ENCODE measurements at places on chromosomes 13 and 19.

GRCh38 chr19:46025835-46026234, 3.0 kb upstream of the PGLYRP1 start:
- DNase-seq = no peak

DNA sequence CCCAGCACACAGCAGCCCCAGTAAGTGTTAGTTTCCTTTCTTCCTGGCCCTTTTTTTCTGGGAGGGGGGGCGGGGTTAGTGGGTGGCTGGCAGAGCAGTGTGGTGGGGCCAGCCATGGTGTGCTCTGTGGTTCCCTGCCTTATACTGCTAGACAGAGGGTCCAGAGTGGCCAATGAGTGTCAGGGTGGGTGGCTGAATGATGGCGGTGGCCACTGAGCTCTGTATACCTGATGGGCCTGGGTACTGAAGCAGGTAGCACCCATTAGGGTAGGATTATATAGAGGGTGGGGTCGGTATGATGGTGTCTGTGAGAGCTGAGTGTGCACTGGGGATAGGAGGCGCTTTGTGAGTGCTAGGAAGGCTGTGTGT, 13.8 kb downstream of the CIC start:
- no peak for DNase-seq

- no peak for DNase-seq
Measured at GRCh38 chr19:3061182-3062161, 823 bp downstream of the TLE5 start.

GRCh38 chr13:59865398-59865797, 298.3 kb downstream of the DIAPH3 start:
- peak; percentile 5 for DNase-seq

- DNase-seq = peak; percentile 18
Measured at GRCh38 chr19:44925114-44925891, 10.9 kb downstream of the APOC1 start.

DNA sequence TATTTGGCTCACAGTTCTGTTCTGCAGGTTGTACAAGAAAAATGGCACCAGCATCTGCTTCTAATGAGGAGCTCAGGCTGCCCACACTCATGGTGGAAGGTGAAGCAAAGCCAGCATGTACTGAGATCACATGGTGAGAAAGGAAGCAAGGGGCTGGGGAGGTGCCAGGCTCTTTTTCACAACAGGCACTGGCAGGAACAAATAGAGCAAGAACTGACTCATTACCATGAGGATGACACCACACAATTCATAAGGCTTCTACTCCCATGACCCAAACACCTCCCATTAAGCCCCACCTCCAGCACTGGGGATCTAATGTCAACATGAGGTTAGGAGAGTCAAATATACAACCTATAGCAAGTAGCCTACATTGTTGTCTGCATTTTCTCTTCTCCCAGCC, 522.6 kb downstream of the RFC3 start:
- DNase-seq = no peak

- DNase-seq = peak; percentile 88
Measured at GRCh38 chr19:56594783-56595547, at the start of gene ZNF71. Gene ZNF71 (plus strand): TSS chr19:56595302. CDS start chr19:56601559, 6,257 bp downstream.

GRCh38 chr13:51727634-51728274, 76.2 kb downstream of the DHRS12 start:
- no peak for DNase-seq

- DNase-seq = no peak
Measured at GRCh38 chr13:32938314-32938713, 77.9 kb upstream of the KL start.

- DNase-seq = no peak
Measured at GRCh38 chr19:38655148-38655824, 7.8 kb downstream of the ACTN4 start.

- DNase-seq = no peak
Measured at GRCh38 chr19:46887240-46887782, 26.5 kb downstream of the ARHGAP35 start.

- no peak for DNase-seq
Measured at GRCh38 chr13:105783261-105783660, 752.2 kb downstream of the EFNB2 start.

DNA sequence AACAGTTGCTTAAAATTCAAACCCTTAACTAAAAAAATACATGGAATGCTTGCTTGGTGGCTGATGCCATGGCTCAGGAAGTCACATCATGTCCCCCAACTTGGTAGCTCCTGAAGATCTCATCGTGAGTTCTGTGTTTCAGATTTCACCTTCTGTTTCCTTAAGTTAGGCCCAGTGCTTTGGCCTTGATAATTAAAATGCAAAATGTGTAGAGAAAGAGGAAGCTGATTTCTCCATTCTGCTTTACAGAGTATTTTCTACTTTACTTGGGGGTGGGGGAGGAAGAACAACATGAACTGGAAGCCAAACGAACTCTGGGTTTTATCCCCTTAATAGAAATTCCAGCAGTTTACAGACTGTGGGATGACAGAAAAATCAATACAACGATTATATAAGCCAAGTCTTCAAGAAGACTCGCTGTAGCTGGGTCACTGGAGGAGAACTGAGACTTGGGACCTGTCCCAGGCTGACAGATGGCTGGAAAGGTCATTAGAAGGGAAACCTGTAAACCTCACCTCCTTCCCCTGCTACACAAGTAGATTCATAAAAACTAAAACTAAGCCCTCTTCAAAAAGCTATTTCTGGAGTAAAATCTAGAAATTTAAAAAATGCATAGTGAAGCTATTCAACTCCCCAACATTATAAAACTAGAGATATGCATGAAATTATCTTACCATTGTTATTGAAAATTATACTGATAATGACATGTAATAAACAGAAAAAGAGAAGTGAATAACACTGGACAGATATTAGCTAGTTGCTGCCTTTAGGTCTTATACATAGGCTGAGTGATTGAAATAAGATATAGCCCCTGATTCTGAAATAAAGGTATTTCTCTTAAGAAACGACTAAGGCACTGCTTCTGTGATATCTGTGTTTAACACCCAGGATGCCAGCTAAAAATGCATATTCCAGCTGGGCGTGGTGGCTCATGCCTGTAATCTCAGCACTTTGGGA, 22.1 kb upstream of the GGACT start:
- no peak for DNase-seq

DNA sequence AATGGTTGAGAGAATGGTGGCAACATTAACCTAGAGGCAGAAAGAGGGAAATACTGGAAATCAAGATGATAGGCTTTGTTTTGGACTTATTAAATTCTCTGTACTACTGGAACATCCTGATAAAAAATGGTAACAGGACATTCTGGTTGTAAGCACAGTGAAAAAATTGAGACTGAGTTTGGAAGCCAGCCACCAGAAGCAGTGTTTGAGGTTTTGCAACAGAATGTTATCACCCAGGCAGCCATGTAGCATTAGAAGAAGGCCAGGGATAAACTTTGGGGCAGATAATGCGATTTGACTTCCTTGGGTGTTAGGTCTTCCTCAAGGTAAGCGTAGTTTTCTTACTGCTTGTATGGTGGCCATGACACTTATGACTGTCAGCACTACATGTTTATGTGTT, 307.4 kb downstream of the ATP8A2 start:
- no peak for DNase-seq

DNA sequence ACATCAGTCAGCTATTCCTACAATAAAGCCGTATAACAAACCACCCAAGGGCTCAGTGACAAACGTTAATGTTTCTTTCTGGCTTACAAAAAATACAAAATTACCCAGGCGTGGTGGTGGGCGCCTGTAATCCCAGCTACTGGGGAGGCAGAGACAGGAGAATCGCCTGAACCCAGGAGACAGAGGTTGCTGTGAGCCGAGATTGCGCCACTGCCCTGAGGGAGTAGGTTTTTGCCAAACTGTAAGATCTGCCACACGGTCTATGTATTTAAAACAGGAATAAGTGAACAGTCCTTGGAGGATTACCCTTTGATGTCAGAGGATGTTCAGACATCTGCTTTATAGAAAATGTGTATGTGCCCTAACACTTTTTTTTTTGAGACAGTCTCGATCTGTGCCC, 105.8 kb downstream of the DPF1 start:
- no peak for DNase-seq

Data from astrocyte of the spinal cord (primary cell).